ENCODE measurements at places on chromosomes 7 and 10.

DNA sequence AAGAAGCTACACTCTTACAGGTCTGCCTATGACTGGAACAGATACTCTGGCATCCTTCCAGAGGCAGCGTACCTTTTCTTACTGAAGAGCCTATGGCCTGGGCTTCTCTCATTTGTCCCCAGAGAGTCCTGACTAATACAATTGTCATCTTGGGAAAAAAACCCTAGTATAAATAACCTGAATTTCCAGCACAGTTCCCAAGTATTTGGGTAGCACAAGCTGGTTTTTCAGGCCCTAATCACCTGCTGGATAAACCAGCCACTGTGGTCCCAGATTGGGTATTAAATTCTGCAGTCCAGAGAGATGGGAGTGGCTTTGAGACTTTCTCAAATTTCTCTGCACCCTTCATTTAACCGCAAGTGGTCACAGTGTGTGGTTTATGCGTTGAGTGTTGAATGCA lies 186.8 kb upstream of the NEBL start:
- DNase-seq, result no peak

DNA sequence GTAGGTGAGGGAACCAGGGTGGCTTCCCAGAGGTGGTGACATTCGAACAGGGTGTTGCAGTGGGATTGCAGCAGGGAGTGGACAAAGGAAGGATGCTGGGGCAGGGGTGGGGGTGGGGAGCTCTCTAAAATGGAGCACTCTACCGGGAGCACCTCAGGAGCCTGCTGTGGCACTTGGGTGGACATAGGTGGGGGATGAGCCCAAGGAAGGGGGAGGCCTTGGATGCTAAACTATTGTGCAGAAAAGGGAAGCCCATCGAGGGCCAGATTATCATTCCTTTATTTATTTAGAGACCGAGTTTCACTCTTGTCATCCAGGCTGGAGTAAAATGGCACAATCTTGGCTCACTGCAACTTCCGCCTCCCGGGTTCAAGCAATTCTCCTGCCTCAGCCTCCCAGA lies 3.3 kb upstream of the STX1A start:
- DNase-seq, result no peak

DNA sequence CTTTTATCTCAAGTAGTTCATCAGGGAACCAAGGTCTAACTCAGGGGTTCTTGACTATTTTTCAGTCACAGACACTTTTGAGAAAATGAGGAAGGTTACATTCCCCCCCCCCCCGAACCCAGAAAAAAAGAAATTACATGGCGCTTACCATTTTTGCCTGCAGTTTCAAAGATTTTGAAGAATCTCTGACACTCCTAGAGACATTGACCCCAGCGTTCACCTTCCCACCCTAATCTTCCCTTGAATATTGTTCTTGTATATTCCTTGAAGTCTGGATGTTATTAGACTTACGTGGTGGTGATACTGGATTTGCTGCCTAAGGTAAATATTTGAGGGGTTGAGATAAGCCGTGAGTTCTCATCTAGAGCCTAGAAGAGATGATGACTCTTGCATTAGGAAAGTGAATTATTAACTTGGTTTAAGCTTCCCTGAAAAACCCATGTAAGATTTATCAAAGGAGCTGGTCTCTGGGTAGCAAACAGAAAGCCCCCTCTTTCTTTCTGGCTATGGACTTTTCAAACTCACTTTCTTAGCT lies 245.7 kb upstream of the FOXK1 start:
- no peak for DNase-seq

DNA sequence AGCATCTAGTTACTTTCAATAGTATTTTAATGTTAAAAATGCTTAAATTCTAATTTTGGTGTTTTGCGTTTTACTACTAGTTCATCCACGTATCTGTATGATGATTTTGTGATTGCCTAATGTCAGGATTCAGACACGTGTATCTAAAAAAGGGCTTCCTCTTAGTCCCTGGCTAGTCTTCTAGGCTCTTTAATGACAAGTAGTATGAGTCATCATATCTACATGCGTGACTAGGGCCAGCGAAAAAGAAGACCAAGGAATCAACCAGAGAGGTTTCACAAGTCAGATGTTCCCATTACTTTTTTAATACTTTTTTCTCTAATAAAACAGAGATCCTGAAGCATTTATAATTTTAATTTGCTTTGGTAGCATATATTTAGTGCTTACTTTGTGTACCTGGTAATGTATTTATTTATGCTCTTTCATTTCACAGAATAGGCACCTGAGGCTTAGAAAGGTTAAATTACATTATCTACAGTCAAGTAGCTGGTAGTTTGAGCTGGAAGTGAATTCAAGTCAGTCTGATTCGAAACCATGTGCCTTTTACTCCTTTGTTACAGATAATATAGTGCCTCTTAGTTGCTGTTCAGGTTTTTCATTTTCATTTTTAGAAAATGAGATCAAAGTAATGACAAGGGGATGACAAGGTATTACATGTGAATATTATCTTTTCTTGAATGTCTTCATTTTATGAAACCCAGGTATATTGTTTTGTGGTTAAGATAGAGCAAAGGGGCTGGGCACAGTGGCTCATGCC lies 140.3 kb downstream of the FOXP2 start:
- no peak for DNase-seq

- DNase-seq, result peak; percentile 67
Observed at GRCh38 chr7:43700059-43700501, 29.2 kb downstream of the COA1 start.

DNA sequence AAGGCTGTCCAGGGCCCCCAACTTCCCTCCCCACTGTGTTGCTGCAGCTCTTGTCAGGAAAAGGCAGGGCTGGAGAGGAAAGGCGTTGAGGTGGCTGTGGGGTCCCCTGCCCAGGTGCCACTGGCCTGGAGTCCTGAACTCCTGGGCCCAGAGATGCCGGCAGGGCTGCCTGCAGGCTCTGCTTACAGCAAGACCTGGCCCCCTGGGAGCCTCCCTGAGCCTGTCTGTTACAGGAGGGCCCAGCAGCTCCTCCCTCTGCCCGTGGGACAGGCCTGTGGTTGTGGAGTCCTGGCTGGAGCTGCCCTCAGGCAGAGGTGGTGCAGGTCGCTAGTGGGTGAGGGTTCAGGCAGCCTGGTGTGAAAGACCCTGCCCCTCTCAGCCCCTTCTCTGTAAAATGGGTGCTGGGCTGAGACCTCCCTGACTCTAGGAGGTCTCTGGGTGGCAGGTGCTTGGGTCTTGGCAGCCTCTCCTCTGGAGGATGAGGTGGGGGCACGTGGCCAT lies 9.9 kb downstream of the ANTXRL start:
- no peak for DNase-seq

DNA sequence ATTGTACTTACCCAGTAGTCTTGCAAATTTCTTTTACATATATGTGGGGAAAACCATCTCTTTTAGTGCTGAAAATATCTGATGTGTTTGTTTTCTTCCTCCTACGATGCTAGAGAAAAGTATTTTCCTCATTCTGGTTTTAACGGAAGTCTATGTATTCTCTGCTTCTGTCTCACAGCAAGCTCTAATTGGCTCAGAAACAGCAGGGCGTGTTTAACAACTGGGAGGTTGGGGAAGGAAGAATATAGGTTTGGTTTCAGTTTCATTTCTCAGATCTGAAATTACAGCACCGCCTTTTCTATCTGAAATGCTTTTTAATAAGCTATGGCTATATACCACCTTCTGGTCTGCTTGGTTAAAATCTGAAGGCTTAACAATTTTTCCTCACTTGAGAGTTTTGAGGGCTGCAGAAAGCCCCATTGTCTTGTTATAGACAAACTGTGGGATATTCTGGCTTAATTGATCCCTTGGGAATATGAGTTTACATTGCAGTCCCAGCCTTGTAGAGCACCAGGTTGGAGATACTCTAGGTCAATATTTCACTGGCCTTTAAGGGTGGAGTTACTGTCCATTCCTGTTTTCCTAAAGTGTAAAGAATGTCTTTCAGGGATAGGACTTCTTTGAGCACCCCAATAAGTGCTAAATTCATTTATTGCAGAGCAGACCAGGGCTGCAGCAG lies at the start of gene SAMD9:
SAMD9 (minus strand) TSS at position 128 of the 679 bp plus-strand sequence. CDS start 11,882 bp downstream, outside the sequence.
- peak; percentile 83 for DNase-seq

DNA sequence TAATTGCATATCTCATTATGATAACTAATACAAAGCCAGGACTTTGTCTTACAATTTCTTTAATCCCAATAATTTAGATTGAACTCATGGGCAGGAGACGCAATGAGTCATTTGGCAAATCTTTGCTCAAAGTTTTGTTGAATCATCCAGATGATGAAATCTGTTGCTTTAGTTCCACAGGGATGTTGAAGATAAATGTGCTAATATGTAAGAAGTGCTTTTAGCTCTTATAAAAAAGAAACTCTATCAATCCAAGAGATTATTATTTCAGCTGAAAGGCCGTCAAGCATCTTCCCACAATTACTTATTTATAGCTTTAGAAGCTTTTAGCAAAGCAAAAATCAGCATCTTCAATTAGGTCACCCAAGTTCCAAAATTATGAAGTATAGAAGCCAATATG lies 36.8 kb upstream of the ANK3 start:
- DNase-seq, result no peak

DNA sequence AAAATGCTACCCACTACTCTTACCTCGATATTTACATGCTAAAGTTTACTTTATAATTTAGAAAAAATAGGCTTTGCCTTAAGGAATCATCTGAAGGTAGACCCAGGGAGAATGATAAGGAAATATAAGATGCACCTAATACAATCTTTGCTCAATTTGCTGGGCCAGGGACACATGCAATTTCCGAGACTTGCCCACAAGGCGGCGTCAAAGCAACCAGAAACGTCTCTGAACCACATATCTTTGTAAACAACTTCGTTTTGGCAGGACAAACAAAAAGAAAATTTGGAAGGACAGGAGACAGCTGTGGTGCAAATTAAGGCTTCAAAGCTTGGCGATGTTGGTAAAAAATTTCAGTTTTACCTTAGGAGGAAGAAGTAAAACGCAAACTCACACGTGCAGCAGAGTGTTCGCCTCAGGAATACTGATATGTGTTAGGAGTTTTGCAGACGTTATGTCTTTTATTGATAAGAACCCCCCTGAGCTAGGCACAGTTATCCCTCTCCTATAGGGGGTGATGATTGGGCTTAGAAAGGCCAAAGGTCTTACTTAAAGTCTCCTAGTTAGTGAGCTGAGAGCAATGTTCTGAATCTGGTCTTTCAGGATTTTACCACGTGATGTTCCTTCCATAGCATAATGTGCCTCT lies 134.3 kb downstream of the PRKCQ start:
- peak; percentile 53 for DNase-seq

DNA sequence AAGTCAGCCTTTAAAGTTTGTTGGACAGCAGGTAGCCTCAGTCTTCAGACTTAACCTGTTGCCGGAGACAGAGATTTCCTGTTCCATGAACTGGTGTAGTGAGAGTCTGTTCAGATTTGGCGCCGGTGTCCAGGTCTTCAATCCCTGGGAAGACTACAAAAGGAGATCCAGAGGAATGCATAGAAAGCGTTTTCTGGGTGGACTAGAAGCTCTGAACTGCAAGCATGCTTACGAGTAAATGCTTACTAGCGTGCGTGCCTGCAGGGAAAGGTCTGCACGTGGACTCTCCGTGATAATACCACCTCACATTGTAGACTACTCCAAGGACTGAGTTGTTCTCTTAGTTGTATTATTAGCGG lies 878 bp downstream of the GLRX3 start:
- no peak for DNase-seq

GRCh38 chr10:125064681-125065492 lies 95.5 kb downstream of the CTBP2 start:
- DNase-seq, result no peak

- no peak for DNase-seq
Observed at GRCh38 chr7:111424768-111425167, 137.5 kb downstream of the IMMP2L start.

DNA sequence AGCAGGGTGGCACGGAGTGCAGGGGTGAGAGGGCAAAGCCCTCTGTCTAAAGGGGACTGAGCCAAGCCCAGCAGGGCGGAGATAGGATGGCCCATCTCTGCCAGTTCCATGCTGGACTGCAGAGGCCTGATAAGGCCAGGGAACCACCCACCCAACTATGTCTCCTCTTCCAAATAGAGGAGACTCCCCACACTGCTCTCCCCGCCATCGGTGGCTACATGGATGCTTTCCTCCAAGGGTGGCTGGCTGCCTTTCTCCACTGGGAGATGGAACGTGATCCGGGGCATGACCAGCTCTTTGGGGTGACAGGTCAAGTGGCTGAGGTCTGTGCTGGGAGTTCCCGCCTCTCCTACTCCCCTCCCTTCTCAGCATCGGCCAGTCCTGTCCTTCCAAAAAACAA lies 58.1 kb upstream of the MXI1 start:
- no peak for DNase-seq

All from muscle of back (tissue), 13 donors.